ENCODE measurements at places on chromosomes 4 and X.
A peak's percentile ranks its signal among the peaks of the same experiment; 100 is the strongest.

DNA sequence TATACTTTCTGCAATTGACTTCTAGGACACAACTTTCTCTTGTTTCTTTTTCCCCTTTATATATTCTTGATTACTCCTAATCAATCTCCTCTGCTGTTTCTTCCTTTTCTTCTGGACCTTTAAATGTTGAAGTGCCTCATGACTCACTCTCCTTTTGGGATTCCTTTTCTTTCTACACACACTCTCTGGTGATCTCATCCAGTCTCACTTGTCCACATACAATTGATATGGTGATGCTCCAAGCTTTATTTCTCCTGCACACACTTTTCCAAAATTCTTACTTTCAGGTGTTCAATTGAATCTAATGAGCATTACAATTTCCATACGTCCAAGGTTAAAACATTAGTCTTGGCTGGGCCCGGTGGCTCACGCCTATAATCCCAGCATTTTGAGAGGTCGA, 794.8 kb upstream of the EPHA5 start:
- no peak for ATAC-seq

DNA sequence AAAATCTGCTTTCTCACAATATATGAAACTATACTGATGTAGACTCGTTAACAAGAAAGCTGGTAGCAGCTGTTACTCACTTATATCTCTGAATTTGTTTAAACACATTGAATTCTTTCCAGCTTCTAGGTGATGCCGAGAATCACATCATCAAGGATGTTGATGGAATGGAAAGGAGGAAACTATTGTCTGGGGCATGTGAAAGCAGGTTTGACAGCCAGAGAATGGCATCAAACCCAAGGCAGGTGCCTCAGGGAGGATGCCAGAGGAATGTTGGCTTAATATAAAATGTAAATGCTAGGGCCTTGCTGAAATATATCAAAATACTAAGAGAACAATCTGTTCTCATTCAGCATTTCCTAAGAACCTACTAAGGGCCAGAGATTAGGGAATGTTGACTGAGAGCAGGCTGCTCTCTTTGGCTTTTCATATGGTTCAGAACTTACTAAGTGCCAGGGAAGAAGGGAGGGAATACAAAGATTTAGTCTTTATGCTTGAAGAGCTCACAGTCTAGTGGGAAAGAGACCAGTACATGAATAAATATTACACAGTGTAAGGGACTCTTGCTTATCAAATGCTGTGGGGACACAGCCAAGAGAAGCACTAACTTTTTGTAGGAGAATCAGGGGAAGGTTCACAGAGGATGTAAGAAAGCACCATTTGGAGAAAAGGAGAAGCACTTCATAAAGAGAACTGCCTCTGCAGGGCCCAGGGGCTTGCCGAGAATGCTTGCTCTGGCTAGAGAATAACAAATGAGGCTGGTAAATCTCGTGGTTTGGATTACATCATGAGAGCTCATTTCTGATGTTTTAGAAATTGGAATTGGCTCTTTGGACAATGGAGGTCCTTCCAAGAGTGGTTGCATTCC, 14.7 kb downstream of the SLIT2 start:
- ATAC-seq: peak; percentile 50

DNA sequence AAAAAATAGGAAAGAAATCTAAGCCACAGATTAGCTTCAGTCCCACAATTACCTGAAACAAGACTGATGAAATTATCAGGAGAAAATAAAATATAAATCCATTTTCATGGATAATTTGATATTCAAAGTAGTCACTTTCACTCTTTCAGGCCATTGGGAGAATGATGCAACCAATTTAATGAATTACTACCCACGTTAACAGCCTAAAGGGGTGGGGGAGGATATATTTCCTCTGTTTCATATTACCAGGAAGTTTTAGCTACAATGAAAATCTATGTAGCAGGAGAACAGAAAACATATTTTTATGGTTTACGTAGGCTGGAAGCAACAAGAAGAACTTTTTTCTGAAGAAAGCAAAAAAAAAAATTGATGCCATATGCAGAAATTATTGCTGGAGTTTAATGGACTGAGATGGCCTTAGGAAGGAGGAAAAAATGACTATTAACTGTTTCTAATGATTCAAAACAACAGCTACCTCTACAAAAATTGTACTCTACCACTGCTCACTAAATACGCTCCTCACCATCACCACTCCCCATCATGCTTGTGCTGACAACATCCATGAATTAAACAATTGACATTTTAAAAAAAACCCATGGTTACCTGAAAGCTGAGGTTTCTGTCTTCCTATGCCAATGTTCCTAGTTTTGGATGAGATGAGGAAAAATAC, 100.9 kb downstream of the CXXC4 start:
- no peak for ATAC-seq

GRCh38 chrX:55057675-55058249, 17.1 kb upstream of the PAGE2B start:
- ATAC-seq: peak; percentile 91

DNA sequence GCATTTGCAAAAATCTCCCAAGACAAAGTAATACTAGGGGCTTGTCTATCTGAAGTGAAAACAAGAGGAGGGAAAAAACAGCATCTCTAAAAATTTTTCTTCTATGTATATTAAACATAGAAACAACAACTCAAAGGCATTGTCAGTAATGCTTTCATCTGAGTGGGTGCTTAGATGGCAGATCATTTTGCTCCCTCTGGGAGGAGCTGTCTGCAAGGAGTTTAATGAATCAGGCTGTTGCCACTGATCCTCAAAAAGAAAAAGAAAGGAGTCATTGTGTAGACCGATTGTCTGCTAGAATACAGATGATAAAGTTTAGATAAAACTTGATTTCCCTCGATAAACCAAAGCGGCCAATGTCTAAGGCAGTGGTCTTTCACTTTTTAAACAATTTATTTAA, 49.7 kb upstream of the KLHL8 start:
- ATAC-seq: peak; percentile 97

Data from SK-N-SH treated with all-trans-retinoic acid at 6 μM for 48 hours (cell line).